ENCODE measurements at places on chromosomes 5 and 9. TPM values are rescaled to one million over a fixed set of nuclear protein-coding genes. Genes with fewer than 3 reads are reported as not detected.
A peak's percentile ranks its signal among the peaks of the same experiment; 100 is the strongest.

DNA sequence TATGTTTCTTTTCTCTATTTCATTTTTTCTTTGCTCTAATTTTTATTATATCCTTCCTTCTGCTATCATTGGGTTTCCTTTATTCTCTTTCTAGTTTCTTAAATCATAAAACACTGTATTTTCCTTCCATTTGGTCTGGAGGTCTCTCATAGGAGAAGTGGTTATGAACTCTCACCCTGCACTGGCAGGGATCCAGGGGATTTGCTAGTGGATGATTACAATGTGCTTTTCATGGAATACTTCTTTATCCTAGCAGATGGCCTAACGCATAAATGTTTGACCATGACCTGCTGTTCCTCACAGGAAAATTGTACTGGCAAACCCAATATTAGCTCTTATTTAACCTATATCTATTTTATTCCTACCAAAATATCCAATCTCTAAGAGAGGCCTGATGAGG lies 31.5 kb upstream of the SGCD start:
- no peak for DNase-seq

Gene IDNK
- 7.4 TPM for total RNA-seq

DNA sequence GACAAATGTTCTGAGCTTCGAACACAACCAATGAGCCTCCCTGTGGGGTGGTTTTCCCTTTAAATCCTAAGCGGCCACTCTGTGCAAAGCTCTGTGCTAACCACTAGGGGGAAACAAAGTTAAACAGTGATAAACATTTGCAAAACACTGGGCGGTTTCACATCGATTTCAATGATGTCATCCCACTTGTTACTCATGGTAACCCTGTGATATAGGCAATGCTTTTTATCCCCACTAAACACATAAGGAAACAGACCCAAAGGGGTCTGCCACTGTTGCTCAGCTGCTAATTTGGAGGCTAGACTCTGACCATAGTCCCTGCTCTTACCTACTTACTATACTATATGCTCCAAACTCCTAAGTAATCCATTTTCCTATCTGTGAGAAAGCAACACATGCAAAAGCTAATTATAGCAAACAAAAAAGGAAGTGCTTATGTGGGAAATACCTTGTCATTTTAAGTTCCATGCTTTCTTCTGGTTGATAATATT lies 57.3 kb downstream of the PTPN3 start:
- DNase-seq: peak; percentile 50

DNA sequence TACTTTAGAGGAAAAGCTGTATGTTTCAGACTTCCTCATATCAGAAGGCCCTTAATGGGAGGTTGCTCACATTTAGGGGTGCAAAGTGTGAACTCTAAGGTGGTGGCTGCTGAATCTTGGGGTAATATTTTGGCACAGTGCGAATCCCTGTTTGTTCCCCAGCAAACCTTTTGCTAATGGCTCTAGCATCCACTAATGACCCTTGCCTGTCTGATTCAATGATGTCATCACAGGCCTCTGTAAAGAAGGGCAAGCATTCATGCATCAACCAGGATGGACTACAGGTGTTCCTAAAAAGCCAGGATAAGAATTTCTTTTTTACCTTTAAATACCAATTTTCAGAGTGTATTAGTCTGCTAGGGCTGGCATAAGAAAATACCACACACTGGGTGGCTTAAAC lies 20.4 kb downstream of the TMEM171 start:
- DNase-seq: no peak

DNA sequence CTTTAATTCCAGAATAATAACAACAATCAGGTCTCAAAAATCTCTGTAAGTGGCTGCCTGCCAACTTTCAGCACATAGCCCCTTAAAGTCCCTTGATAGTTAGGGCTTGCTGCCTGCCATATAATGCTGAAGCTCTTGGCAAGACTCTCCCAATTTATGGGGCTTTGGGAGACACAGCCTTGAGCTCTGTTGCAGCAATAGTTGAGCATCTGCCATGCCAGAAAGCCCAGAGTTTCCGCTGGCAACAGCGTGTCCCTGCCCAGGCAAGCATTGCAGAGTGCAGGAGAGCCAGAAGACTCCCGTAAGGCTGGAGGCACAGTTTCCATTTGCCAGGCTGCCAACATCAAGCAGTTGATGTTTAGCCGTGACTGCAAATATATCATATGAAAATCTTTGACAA lies 678.5 kb upstream of the NUDT12 start:
- no peak for DNase-seq

- DNase-seq: no peak
Measured at GRCh38 chr5:148372166-148372725, 11.5 kb upstream of the FBXO38 start.

GRCh38 chr9:132973713-132974112 lies 4.8 kb upstream of the GFI1B start:
- no peak for DNase-seq

GRCh38 chr5:65067147-65067506 lies 298.4 kb downstream of the CWC27 start:
- DNase-seq: no peak

- DNase-seq: no peak
Measured at GRCh38 chr9:74083681-74084433, 413.3 kb upstream of the RORB start.

- no peak for DNase-seq
Measured at GRCh38 chr5:52457810-52458209, 329.9 kb upstream of the ITGA1 start.

Gene SPINK1
- 623 TPM for total RNA-seq

Gene LCN15
- total RNA-seq: not detected

- DNase-seq: peak; percentile 34
Measured at GRCh38 chr5:443239-444151, 519 bp downstream of the EXOC3 start.

DNA sequence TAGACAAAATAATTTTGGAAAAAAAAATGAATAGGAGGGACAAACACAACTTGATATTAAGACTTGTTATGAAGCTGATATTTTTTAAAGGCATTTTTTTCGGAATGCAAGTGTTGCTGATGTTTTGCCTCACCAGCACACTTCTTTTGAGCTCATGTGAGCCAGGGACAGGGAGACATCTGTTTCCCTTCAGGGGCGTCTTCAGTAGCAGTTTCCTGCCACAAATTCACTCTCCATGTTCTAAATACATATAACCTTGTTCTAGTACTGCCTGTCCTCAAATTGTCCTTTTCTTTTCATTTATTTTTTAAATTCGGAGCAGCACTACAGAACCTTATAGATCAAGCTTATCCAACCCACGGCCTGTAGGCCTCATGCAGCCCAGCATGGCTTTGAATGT lies 316.0 kb upstream of the PAPPA start:
- no peak for DNase-seq

DNA sequence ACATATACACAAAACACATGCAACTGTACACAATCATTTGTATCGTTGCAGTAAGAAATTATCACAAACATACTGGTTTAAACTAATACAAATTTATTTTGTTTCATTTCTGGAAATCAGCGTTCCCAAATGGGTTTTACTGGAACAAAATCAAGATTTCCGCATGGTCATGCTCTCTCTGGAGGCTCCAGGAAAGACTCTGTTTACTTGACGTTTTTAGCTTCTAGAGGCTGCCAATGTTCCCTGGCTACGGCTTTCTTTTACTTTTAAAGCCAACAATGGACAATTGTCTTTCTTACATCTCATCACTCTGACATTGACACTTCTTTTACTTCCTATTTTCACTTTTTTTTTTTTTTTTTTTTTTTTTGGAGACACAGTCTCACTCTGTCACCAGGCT lies 793.1 kb downstream of the CDH9 start:
- no peak for DNase-seq

Gene SOHLH1
- total RNA-seq: not detected

DNA sequence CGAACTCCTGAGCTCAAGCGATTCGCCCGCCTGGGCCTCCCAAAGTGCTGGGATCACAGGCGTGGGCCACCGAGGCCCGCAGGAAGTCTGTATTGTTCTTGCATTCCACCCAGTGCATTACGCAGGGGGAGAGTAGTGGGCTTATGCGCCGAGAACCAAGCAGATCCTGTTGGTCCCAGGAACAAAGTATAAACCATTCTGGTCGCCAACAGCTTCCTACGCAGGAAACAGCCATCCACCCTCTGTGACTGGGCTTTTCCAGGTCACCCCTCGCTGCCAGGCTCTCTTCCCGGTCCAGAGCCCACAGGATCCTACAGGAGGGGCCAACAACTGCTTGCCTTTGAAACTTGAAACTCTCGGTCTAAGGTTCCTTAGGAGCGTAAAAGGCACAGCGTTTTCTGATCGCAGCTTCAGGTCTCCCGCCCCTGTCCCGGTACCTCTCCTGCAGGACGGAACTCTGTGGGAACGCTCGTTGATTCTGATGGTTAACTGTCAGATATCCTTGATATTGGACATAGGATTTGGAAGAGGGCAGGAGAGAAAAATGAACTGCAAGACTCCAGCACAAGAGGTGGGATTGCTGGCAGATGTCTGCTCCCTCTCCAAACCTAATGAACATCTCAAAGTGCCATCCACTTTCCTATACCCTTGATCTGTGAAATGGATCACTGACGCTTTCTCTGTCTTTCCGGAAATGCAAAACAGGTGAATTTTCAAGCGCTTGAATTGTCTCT lies 4.2 kb upstream of the ANXA2R start:
- DNase-seq: no peak

Gene SEMA5A
- 23.3 TPM for total RNA-seq

- no peak for DNase-seq
Measured at GRCh38 chr9:79719021-79719420, 147.3 kb downstream of the TLE4 start.

- DNase-seq: no peak
Measured at GRCh38 chr5:16544607-16545374, 72.0 kb downstream of the RETREG1 start.

DNA sequence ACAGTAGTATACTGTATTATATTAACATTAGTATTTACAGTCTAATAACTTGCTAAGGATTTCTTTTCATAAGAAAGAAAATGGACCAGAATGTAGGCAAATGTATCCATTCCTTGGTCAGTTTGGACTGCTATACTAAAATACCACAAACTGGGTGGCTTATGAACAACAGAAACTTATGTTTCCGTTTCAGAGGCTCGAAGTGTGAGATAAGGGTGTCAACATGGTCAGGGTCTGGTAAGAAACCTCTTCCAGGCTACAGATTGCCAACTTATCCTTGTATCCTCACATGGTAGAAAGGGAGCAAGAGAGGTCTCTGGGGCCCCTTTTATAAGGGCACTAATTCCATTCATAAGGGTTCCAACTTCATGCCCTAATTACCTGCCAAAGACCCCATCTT lies 9.2 kb upstream of the ESM1 start:
- no peak for DNase-seq

Gene CDC25C
- 4.3 TPM for total RNA-seq

GRCh38 chr5:144864118-144864517 lies 693.4 kb downstream of the KCTD16 start:
- DNase-seq: no peak

- peak; percentile 51 for DNase-seq
Measured at GRCh38 chr5:127848098-127848497, 144.9 kb downstream of the CCDC192 start.

DNA sequence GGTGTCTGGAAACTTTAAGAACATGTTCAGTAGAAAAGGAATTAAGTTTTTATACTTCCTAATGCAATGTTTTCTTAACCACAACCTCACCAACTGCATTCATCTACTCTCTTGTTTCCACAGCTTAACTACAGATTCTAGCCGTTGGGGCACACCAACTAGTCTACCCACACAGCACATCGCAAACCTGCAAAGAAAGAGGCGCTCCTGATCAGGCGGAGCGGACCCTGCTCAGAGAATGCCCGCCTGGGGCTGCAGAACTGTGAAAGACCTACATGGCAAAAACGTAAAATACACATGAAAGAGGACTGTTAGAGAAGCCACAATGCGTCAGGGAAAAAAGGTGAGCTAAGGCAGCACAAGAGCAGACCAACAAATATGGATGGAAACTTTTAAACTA lies 75.4 kb upstream of the RAPGEF6 start:
- no peak for DNase-seq

Gene HAVCR1
- total RNA-seq: 7.1 TPM

DNA sequence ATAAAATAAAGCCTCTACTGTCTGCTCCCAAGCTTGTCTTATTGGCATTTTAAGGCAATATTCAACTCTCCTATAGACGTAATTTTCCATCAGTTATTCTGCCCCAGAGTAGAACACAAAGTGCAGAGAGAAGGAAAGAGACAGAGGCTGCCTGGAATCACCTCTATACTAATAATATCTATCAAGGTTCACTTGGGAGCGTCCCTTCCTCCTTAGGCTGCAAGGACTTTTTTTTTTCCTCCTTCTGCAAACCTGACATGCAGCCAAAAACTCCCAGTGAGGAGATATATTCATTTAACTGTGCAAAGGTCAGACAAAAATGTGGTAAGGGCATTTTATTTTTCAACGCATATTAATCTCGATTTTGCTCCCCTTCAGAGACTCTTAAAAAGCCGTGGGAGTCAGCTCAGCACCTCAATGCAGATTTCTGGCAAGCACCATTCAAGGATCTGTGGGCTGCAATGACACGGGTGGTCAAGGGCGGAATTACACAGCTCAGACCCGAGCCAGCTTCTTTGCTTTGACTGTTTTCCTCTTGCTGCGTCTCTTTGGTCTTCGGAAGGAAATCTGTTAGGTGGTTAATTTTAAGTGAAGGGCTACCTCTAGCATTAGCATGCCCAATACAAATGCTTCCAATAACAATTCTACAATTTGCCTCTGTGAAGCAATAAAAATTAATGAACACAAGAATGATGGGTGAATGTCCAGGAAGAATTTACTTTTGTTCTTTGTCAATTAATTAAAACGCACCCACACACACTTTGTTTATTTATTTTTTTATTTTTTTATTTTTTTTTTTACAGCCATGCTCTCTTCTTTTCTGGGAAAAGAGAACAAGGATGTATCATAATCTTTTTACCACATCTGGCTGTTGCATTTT lies 587.7 kb upstream of the GRAMD2B start:
- peak; percentile 32 for DNase-seq

Gene OR1K1
- total RNA-seq: not detected

DNA sequence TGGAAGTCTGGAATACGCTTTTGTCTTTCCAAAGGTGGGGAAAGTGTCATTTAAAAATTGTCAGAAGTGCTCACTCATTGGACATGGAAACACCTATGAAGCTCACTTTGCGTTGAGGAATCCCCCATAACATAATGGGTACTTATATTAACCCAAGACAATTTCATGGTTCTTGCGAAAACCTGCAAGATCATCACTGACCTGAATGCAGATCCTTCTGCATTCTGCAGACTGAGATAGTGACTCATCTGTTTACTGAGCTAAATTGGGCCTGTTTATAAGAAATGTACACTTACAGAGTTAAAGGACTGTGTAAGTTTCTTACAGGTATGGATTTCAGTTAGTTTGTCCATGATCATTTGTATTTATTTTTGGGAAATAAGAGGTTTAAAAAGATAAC lies 153.0 kb downstream of the HMHB1 start:
- DNase-seq: no peak

GRCh38 chr9:127197861-127198430 lies 66.6 kb upstream of the GARNL3 start:
- no peak for DNase-seq

- no peak for DNase-seq
Measured at GRCh38 chr5:86894056-86894455, 276.3 kb downstream of the COX7C start.

GRCh38 chr9:132190966-132191365 lies 29.1 kb downstream of the NTNG2 start:
- no peak for DNase-seq

GRCh38 chr5:124454081-124454480 lies 292.4 kb downstream of the ZNF608 start:
- DNase-seq: no peak

Gene DNM1
- total RNA-seq: 2.5 TPM

GRCh38 chr9:134811673-134812342 lies 68.8 kb upstream of the FCN2 start:
- no peak for DNase-seq

Measured in colonic mucosa (tissue), 4 donors.